KBM-7 (cell line): ENCODE measurements at places on chromosomes 3 and 15.

- no peak for DNase-seq
Measured at GRCh38 chr3:22632536-22632935, 570.6 kb upstream of the UBE2E2 start.

- no peak for DNase-seq
Measured at GRCh38 chr15:47493357-47494247, 223.7 kb upstream of the SEMA6D start.

DNA sequence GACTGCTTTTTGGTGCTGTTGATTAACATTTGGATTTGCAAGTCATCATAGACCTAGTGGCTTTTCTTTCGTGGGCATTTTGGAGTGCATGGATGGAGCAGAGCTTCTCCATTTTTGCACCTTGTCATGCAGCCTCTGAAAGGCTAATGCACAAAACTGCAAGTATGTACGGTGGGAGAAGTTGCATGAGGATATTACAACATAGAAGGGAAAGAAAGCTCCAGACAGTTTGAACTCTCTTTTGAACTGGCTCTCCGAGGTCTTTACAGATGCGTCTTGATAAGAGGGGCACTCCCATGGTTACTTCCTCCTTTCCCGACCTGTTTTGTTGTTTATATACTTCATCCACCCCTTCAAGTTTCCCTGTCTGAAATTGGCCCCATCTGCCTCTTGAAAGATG, 147.1 kb upstream of the GBE1 start:
- DNase-seq = peak; percentile 80

- no peak for DNase-seq
Measured at GRCh38 chr3:54549607-54550220, 378.1 kb downstream of the LRTM1 start.

GRCh38 chr3:18189282-18190050, 235.7 kb downstream of the SATB1 start:
- no peak for DNase-seq

GRCh38 chr3:177107461-177108239, 89.6 kb downstream of the TBL1XR1 start:
- no peak for DNase-seq

GRCh38 chr3:151351219-151351618, 21.9 kb upstream of the P2RY13 start:
- no peak for DNase-seq

DNA sequence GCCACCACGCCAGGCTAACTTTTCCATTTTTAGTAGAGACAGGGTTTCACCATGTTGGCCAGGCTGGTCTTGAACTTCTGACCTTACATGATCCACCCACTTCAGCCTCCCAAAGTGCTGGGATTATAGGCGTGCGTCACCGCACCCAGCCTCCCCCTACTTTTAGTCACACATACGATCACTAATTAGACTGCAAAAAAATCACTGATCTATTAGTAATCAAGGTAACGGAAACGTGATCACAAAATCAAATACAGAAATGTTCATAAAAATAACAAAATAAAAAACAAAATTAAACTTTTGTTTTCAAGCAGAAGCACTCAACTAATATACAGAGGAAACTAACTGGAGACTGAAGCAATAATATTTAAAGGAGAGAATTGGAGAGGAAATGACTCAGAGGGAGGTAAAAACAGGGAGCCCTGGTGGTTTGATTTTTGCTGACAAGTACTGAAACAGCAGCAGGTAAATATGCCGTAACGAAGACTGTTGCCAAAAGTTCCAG, 4.6 kb downstream of the WDR53 start:
- peak; percentile 28 for DNase-seq

DNA sequence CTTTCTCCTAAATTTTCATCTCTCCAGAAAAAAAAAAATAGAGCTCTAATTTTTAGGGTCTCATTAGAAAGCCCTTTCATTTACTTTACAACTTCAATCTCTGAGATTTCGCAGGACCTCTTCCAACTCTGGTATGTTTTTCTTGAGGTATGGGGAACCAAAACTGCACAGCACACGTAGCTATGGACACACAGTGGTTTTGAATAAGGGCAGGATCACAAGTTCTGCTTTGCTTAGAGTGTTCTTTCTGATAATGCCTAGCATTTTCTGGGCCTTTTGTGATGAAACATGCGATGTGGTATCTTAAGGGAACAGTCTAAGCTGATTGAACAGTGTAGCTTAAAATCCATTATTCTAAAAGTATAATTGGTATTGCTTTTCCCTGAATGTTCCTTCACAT, 25.3 kb downstream of the ZNF592 start:
- no peak for DNase-seq

GRCh38 chr15:81069909-81070308, 64.2 kb upstream of the CFAP161 start:
- no peak for DNase-seq

DNA sequence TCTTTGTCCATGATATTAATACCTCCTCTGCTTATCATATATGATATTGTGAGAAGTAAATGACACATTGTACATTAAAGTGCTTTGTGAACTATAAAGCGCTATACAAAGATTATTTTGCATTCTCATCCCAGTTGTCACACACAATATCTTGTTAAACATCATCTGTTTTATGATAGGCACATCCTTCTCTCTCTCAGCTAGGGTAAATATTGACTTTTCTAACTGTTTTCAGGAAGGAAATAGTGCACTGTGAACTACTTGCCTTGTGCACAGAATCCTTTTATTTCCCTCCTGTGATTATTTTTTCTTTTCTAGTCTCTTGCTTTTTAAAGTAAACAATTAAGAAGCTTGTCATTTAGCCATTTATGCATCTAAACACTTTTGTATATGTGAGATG, 388.2 kb downstream of the LPP start:
- DNase-seq = no peak
